Calu3 (cell line): ENCODE measurements at places on chromosomes 12 and 14. TPM values are rescaled to one million over a fixed set of nuclear protein-coding genes. Genes with fewer than 3 reads are reported as not detected.

DNA sequence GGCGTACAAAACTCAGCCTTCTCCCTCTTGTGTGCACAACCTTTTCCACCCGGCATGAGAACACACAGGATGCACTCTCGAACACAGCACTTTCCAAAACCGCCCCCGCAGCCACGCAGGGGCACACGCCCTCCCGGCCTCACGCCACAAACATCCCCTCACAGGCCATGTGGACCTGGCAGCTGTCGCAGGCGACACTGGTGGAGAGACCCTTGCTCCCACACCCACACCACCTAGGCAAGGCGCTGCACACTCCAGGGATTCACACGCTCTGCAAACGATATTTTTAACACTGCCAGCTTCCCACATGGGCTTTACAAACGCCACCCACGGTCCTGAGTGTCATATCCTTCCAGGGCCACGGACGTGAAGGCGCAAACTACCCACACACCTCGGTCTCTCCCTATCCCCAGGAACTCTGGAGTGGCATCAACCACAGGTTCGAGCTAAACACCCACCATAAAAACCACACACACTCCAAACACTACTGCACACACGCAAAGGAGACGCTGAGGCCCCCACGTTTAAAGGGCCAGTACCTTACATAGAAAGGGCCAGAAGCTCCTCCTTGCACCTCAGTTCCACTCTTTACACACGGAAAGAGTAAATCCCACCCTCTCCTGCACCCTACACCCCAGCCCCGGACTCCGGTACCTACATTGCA lies 12.4 kb upstream of the ITGB7 start:
- H3K27ac ChIP-seq, result peak overlapping the region; percentile 16
- peak overlapping the region; percentile 85 for H3K4me3 ChIP-seq
- DNase-seq, result no peak
- peaks cover 48% of the 10 kb centered on the region for H3K36me3 ChIP-seq
- H3K27me3 ChIP-seq, result no peaks in the 10 kb centered on the region

DNA sequence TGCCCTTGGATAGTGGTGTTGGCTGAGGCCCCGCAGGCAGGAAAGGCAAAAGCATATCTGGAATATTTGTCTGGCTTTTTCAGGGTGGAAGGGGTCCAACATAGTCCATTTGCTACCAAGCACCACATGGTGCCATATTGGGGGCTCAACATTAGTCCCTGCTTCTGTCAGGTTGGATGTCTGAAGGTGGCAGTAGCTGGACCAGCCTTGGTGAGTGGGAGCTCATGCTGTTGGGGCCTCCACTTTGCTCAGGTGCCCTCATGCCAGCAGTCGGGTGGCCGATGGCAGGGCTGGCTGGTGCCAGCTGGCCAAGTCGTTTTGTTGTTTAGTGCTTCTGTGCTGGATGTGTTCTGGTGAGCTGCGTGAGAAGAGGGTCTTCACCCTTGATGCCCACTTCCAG lies 135.3 kb downstream of the PAPOLA start:
- H3K27ac ChIP-seq, result no peak overlapping the region
- no peak overlapping the region for H3K4me3 ChIP-seq
- H3K36me3 ChIP-seq, result no peaks in the 10 kb centered on the region
- peaks cover 95% of the 10 kb centered on the region for H3K27me3 ChIP-seq
- no peak for DNase-seq

DNA sequence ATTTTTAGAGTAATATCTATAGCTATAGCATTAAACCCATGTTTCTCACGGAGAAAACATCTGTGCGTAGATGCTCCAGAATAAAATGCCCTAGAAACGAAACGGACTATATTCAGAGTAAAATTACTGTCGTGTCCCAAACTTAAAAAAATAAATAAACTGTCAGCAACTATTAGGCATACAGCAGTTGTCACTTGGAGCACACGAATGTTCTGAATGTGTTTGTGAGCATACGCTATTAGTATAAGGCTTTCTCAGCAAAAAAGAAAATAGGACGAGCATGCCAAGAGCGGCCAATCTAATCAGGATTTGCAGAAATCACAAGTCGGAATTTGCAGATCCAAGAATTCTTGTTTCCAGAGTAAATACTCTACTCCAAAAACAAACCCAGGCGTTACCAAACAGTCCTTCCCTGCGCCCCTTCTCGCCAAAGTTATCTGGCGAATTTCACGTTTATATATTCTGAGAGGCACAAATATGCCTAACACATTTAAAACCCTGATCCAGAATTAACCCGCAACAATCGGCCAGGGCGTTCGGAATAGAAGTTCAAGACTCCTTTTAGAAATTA lies 836 bp downstream of the PTPN21 start:
- peak overlapping the region; percentile 79 for H3K4me3 ChIP-seq
- H3K27ac ChIP-seq, result peak overlapping the region; percentile 58
- H3K36me3 ChIP-seq, result peaks cover 28% of the 10 kb centered on the region
- DNase-seq, result no peak

DNA sequence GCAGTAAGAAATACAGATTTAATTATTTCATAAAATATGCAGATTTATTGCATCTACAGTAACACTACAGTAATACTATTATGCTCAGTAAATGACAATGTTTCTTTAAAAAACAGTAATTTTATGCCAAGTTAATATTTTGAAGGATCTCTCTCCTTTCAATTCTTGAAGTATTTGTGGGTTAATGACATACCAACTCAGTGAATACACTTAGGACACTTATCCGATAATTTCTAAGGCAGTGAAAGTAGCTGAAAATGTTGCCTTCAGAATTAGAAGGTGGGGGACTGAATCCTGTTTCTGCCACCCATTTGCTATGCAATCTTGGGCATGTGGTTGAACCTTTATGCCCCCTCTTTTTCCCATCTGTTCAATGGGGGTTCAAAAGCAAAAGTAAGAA lies 24.8 kb upstream of the IFNG-AS1 start:
- H3K4me3 ChIP-seq, result no peak overlapping the region
- DNase-seq, result no peak
- H3K27me3 ChIP-seq, result peaks cover 13% of the 10 kb centered on the region
- no peaks in the 10 kb centered on the region for H3K4me1 ChIP-seq
- no peaks in the 10 kb centered on the region for H3K36me3 ChIP-seq
- no peak overlapping the region for H3K27ac ChIP-seq

- DNase-seq, result no peak
- no peaks in the 10 kb centered on the region for H3K27me3 ChIP-seq
- H3K4me3 ChIP-seq, result no peak overlapping the region
- no peak overlapping the region for H3K27ac ChIP-seq
- peaks cover 15% of the 10 kb centered on the region for H3K4me1 ChIP-seq
Measured at GRCh38 chr14:86933460-86933859, 1059.5 kb downstream of the GALC start.

C12orf60 gene
- 0.95 and 1.2 TPM in 2 replicates for total RNA-seq
